ENCODE measurements at places on chromosomes 5 and 9. TPM values are rescaled to one million over a fixed set of nuclear protein-coding genes. Genes with fewer than 3 reads are reported as not detected.

Gene ADAMTS2
- total RNA-seq, result 1.3 TPM

Gene PRSS3
- 49.0 TPM for total RNA-seq

Gene SLC45A2
- total RNA-seq, result 0.19 TPM

Gene IFNB1
- not detected for total RNA-seq

Gene GDNF
- total RNA-seq, result 0.30 TPM

Gene EIF4E1B
- total RNA-seq, result not detected

GRCh38 chr9:31323726-31324444 is 1060.6 kb upstream of the ACO1 start:
- no peaks in the 10 kb centered on the region for H3K4me1 ChIP-seq
- H3K27ac ChIP-seq, result no peak overlapping the region
- no peak for DNase-seq
- H3K27me3 ChIP-seq, result no peaks in the 10 kb centered on the region
- no peak overlapping the region for H3K4me3 ChIP-seq
- no peaks in the 10 kb centered on the region for H3K36me3 ChIP-seq

- no peak for DNase-seq
- no peaks in the 10 kb centered on the region for H3K27me3 ChIP-seq
- H3K36me3 ChIP-seq, result peaks cover 35% of the 10 kb centered on the region
- no peak overlapping the region for H3K27ac ChIP-seq
Observed at GRCh38 chr9:130100681-130101080, 47.0 kb downstream of the GPR107 start.

DNA sequence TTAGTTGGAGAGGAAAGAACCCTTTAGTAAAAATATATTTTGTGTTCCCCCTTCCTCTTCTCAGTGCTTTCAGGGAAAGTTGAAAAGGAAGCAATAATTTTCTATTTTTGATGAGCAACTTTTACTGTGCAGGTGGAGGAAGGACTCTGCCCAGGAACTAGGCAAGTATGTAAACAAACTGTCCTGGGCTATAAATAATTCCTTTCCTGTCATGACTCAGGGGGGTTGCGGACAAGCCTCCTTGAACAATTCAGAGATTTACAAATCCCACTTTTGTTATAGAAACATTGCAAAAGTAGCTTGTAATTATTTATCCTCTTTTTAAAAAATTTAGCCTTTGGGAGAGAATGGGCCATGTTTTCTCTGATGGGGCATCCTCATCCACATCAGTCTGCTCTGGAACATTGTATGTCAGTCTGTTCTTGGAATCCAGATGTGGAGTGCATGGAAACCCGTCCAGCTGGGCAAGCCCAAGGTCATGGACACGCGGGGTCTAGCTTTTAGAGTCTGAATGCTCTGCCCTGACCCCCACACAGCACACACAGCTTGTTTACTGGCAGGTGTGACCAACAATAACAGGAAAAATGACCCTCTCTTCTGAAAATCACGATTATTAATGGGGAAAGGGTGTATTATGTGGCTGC is 127.6 kb downstream of the GADD45G start:
- peaks cover 4% of the 10 kb centered on the region for H3K27me3 ChIP-seq
- no peak for DNase-seq
- no peak overlapping the region for H3K4me3 ChIP-seq
- no peak overlapping the region for H3K27ac ChIP-seq
- H3K36me3 ChIP-seq, result no peaks in the 10 kb centered on the region

DNA sequence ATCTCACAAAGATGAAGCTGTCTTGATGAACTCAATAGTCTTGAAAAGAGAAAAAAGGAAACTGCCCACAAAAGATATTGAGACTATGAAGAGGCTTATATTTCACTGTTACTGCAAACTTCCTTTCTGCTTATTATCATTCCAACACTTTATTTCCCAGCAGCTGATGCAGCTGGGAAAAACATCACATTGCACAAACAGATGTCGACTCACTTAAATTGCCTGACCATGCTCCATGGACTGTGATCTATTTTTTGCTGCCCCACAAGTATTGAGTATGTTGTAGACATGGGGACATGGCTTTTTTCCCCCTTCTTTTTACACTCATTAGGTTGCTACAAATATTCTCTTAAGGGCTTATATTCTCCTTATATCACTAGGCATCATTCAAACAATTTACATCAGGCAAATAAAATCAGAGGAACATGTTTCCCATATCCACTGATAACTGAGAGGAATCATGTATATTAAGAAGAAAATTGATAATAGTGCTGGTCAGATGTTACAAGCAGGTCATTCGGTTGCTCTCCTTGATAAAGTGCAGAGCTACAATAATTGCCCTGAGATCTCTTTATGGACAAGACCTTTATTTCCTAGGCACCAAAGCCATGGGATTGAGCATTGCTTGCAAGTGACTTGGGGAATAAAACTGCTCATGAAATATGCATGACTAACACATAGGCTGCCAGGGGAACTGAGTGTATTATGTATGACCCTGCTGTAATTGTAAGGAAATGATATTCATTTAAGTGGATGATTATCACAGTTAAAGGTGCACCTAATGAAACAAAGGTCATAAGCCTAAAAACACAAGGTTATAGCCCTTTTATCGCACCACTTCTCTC is 509.9 kb downstream of the ZNF608 start:
- DNase-seq, result no peak
- H3K27ac ChIP-seq, result no peak overlapping the region
- no peaks in the 10 kb centered on the region for H3K4me1 ChIP-seq

DNA sequence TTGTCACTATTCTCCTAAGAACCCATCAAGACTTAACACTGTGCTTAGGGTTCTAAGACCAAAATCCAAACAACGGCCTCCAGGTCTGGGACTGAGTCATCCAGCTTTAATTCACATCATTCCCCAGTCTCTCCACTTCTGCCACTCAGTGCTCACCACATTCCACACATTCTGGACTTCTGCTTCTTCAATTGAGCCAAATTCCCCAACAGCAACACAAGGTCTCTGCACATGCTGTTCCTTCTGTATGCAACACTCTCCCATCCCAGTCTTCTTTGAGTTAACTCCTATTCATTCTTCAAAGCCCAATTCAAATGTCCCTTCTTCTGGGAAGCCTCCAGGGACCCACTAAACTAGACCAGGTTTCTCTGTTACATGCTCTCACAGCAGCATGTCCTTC is 97.8 kb downstream of the GPR21 start:
- H3K36me3 ChIP-seq, result peaks cover 5% of the 10 kb centered on the region
- H3K27me3 ChIP-seq, result no peaks in the 10 kb centered on the region
- H3K4me1 ChIP-seq, result no peaks in the 10 kb centered on the region
- H3K4me3 ChIP-seq, result no peak overlapping the region
- no peak overlapping the region for H3K27ac ChIP-seq

GRCh38 chr5:38641003-38641402 is 84.6 kb upstream of the LIFR start:
- no peak for DNase-seq
- H3K27me3 ChIP-seq, result no peaks in the 10 kb centered on the region

DNA sequence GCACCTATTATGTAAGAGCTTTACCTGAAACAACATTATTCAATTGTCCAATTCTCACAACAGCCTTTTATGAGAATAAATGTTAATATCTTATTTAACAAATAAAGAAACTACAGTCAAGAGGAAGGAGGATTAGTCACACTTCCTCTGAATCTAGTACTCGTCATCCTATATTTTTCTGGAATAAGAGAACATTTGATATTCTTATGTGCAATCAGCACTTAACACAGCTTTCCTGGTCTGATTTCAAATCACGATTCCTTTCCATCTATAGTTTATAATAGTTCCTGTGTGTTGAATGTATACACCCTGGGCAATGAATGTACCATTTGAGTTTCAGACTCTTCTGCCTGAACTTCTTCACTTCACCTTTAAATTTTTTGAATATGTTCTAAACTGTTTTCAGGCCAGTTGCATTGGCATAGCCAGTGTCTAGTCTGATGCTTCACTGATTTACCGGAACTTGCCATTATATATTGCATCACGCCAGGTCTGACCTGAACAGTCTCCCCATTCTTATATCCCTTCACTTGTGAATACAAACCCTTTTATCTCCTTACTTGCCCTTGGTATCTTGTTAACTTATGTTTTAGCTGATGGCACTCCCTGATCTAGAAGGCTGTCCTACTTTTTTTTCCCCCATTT is 698.3 kb downstream of the MAT2B start:
- no peak overlapping the region for H3K4me3 ChIP-seq
- no peak for DNase-seq
- no peak overlapping the region for H3K27ac ChIP-seq
- H3K4me1 ChIP-seq, result no peaks in the 10 kb centered on the region
- H3K36me3 ChIP-seq, result no peaks in the 10 kb centered on the region
- no peaks in the 10 kb centered on the region for H3K27me3 ChIP-seq

GRCh38 chr9:100352201-100352726 is 478 bp downstream of the TEX10 start:
- peaks cover 17% of the 10 kb centered on the region for H3K4me1 ChIP-seq
- no peak for DNase-seq
- no peaks in the 10 kb centered on the region for H3K36me3 ChIP-seq
- peak overlapping the region; percentile 88 for H3K27ac ChIP-seq

- no peak overlapping the region for H3K4me3 ChIP-seq
- H3K27ac ChIP-seq, result no peak overlapping the region
- H3K27me3 ChIP-seq, result no peaks in the 10 kb centered on the region
- no peak for DNase-seq
- H3K4me1 ChIP-seq, result peaks cover 17% of the 10 kb centered on the region
- H3K36me3 ChIP-seq, result no peaks in the 10 kb centered on the region
Observed at GRCh38 chr5:140131967-140132409, 6.3 kb downstream of the IGIP start.

DNA sequence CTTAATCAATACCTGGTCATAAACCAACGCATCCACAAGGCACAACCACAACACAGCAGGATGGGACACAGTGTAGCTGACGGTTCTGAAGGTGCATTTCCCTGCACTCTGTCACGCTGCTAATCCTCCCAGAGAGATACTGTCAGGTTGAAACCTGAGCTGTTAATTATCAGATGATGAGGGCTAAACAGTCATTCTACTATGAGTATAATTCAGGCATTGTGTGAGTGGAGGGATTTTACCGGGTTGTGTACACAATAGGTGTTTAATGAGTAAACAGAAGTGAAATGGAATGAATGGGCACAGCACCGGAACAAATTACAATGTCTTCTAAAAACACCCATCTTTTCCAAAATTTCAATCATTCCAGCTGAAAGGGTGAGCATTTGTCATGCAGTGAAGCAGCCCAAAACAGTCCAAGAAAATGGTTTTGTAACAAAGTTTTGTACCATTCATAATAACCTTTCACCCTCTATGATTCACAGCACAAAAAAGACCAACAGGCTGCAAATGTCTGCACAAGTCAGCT is 71.5 kb downstream of the ABCA1 start:
- peaks cover 59% of the 10 kb centered on the region for H3K4me1 ChIP-seq
- H3K36me3 ChIP-seq, result peaks cover 35% of the 10 kb centered on the region
- no peak for DNase-seq
- peak overlapping the region; percentile 80 for H3K27ac ChIP-seq
- no peaks in the 10 kb centered on the region for H3K27me3 ChIP-seq

GRCh38 chr5:545641-546375 is 21.6 kb upstream of the SLC9A3 start:
- no peak overlapping the region for H3K4me3 ChIP-seq
- H3K27ac ChIP-seq, result no peak overlapping the region
- H3K36me3 ChIP-seq, result no peaks in the 10 kb centered on the region
- no peak for DNase-seq

DNA sequence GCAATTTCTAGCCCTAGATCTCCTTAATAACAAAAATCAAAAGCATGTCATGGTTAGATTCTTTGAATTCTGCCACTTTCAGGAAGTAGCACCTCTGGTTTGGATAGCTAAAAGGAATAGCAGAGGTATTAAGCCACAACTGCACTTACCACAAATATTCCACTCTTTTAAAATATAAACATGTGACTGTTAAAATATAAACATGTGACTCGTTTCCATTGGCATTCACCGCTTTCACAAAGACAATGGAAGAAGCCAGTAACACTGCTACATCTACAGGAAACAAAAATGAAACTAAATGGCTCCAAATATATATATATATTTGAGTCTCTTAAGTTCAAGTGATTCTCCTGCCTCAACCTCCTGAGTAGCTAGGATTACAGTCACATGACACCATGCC is 222.9 kb downstream of the ARL15 start:
- no peak for DNase-seq
- no peak overlapping the region for H3K4me3 ChIP-seq
- no peaks in the 10 kb centered on the region for H3K36me3 ChIP-seq
- no peaks in the 10 kb centered on the region for H3K4me1 ChIP-seq
- H3K27ac ChIP-seq, result no peak overlapping the region

- no peaks in the 10 kb centered on the region for H3K27me3 ChIP-seq
- no peak for DNase-seq
- no peak overlapping the region for H3K27ac ChIP-seq
Observed at GRCh38 chr5:4079831-4080230, 484.2 kb downstream of the IRX1 start.

DNA sequence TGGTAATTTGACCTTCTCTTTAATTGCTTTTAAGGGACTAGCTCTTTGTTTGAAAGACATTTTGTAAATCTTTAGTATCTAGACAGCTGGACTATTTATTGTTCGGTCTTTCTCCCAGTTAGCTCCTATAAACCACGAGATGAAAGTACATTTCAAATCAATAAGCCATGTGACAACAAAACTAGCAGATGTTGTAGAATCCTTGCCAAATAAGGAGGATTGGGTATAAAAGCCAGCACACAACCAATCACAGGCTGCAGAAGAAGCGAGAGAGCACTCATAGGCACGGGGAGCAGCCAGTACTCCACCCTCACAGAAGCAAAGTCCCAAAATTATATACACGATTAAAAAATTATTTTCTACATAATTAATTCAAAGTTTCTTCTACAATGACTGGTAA is 8.1 kb upstream of the OMD start:
- no peaks in the 10 kb centered on the region for H3K4me1 ChIP-seq
- no peak overlapping the region for H3K4me3 ChIP-seq
- no peaks in the 10 kb centered on the region for H3K36me3 ChIP-seq
- no peaks in the 10 kb centered on the region for H3K27me3 ChIP-seq

DNA sequence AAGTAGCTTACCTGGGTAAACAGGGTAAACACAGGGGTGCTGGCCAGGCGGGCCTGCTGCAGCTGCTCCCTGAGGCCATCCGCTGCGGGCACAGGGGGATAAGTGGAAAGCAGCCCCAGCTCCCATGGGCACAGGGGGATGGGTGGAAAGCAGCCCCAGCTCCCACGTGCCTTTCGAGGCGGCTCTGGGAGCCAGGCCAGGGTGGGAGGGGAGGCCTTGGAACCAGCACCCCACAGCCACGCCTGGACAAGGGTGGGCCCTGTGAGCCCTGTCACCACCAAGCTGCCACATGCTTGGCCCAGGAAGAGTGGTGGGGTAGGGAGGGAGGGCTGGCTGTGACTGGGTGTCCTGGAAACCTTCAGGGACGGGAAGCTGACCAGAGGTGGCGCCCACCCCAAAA is 7.8 kb upstream of the CARD9 start:
- H3K27ac ChIP-seq, result no peak overlapping the region
- no peak for DNase-seq
- H3K4me1 ChIP-seq, result no peaks in the 10 kb centered on the region
- no peak overlapping the region for H3K4me3 ChIP-seq
- no peaks in the 10 kb centered on the region for H3K27me3 ChIP-seq
- peaks cover 30% of the 10 kb centered on the region for H3K36me3 ChIP-seq
